ENCODE measurements at places on chromosomes 4 and X. TPM values are rescaled to one million over a fixed set of nuclear protein-coding genes. Genes with fewer than 3 reads are reported as not detected.
A peak's percentile ranks its signal among the peaks of the same experiment; 100 is the strongest.

Gene FOXP3
- not detected for polyA plus RNA-seq

Gene RCHY1
- polyA plus RNA-seq = 22.5 TPM

Gene XG
- not detected for polyA plus RNA-seq

Gene TRIM61
- 0.04 TPM for polyA plus RNA-seq

Gene EDNRA
- not detected for polyA plus RNA-seq

Gene AKAP14
- not detected for polyA plus RNA-seq

Gene BTK
- polyA plus RNA-seq = 92.9 TPM

Gene TMLHE
- polyA plus RNA-seq = 9.6 TPM

Gene RGN
- not detected for polyA plus RNA-seq

Gene ETDA
- polyA plus RNA-seq = not detected

Gene SUPT20HL2
- not detected for polyA plus RNA-seq

Gene ASB5
- not detected for polyA plus RNA-seq

Gene SPANXA2
- not detected for polyA plus RNA-seq

Gene BMPR1B
- not detected for polyA plus RNA-seq

- DNase-seq = no peak
Measured at GRCh38 chr4:159137176-159137575, 34.3 kb downstream of the RAPGEF2 start.

GRCh38 chrX:111270339-111270738, at the start of gene CAPN6:
TSS of gene CAPN6 (minus strand) at chrX:111270483. CDS start at chrX:111263936, 6,547 bp downstream.
- no peak for DNase-seq

DNA sequence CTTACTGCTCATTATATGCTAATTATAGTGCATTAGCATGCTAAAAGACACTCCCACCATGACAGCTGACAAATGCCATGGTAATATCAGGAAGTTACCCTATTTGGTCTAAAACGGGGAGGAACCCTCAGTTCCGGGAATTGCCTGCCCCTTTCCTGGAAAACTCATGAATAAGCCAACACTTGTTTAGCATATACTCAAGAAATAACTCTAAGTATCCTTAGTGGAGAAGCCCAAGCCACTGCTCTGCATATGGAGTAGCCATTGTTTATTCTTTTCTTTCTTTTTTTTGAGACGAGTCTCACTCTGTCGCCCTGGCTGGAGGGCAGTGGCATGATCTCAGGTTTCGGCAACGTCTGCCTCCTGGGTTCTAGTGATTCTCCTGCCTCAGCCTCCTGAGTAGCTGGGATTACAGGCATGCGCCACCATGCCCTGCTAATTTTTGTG, 15.5 kb downstream of the NUDT6 start:
- no peak for DNase-seq

GRCh38 chr4:156137679-156138473, 184.2 kb upstream of the CTSO start:
- no peak for DNase-seq

DNA sequence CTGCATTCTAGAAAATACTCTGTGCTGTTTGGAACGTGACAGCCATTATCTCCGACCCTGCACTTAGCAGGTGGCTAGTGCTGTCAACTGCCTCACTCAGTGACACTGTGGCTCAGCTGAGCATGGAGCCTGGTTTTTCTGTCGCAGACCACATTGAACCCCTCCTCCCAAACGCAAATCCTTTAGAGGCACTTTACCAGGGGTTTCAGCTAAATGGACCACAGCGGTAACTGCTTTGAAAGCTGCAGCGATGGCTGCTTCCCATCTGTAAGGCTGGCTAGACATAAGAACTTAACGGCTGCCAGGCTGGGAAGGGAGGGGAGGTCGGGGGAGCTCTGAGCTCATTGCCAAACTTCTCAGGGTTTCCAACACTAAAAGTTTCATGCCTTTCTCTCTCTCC, 8.1 kb downstream of the SLC34A2 start:
- no peak for DNase-seq

DNA sequence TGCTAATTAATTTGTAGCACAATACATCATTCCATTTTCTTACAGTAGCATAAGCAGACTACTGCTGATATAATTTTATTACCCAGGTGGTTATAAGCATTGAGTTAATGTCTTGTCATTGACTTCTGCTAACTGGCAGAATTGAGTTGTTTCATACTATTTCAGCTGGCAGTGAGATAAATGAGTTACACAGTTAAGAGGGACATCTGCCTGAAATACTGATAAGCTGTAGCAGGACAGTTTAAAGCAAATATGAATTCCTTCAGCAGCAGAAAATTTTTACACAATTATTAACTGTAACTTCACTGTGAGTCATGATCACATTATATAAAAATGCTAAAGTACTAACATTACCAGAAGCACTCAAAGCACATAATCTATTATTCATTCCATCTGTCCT, 326.8 kb downstream of the INPP4B start:
- no peak for DNase-seq

DNA sequence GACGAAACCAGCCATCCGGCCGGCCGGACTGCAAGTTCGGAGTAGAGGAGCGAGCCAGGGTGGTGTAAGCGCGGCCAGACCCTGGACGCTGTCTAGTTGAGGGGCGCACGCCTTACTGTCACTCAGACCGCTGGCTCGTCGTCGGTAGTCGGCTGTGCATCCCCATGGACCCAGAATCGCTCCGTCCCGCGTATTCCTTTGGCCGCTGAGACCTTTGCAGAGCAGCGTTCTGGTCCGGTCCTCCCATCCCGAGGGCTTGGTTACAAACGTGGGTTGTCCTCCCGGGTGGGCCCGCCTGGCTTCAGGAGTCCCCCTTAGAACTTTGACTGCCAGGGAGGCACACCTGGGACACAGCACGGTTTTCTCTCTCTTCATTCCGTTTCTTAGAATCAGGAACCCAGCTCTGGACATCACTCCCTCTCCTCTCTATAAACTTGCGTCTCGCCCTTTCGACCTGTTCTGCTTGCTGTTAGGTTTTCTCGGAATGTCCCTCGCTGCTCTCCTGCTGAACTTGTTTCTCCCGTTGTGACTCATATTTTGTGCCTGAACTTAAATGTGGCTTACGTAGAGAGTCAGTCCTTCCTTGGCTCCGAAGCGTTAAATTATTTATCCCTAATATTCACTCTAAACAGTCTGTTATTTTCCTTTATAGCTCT, 672 bp downstream of the PGM2 start:
- DNase-seq = peak; percentile 31

DNA sequence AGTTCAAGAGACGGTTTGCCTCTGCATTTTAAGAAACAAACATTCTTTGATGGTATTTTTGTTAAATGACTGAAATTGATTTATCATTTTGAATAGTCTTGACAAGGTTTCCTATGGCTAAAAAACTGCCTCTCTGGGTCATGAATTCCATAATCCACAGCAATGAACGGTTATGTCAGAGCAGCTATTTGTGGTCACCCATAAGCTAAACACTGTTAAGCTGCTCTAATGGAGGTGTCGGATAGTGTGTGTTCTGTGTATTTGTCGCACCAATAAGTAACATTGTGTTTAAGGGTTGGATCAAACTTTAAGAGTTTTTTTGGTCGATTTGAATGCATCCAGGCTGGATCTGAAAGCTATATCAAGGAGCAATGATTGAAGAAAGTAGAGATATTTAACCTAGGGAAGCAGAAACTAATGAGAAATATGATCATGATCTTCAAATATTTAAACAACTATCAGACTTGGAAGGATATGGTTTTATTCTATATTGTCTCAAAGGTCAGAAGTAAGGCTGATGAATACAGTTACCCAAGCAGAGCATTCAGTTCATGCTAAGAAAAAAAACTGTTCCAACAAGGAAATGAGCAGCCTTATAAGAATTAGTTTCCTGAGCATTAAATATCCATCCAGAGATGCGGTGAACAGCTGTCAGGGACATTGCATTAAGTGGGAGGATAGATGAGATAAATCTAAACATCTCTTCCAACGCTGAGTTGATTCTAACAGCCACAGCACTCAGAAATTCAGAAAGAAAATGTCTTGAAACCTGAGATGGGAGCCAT, 232.3 kb upstream of the RPS6KA3 start:
- no peak for DNase-seq

GRCh38 chrX:118761939-118762707, 34.7 kb downstream of the IL13RA1 start:
- no peak for DNase-seq

DNA sequence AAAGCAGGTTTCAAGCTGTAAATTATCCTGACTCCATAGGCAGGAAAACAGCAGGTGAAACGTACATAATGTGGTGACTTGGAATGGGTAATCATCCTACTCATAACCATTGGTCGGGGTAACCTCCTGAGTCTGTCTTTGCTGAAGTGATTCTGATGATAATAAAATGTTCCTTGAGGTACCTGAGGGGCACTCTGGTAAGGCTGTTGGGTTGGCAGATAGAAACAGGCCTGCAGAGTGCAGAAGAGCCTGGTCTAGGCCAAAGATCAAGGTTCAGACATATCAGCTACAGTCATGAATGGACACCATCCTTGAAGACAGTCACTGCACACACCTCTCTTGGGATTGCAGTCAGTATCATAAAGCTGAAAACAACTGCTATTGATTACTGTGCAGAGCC, 174.7 kb upstream of the RPL34 start:
- DNase-seq = no peak

DNA sequence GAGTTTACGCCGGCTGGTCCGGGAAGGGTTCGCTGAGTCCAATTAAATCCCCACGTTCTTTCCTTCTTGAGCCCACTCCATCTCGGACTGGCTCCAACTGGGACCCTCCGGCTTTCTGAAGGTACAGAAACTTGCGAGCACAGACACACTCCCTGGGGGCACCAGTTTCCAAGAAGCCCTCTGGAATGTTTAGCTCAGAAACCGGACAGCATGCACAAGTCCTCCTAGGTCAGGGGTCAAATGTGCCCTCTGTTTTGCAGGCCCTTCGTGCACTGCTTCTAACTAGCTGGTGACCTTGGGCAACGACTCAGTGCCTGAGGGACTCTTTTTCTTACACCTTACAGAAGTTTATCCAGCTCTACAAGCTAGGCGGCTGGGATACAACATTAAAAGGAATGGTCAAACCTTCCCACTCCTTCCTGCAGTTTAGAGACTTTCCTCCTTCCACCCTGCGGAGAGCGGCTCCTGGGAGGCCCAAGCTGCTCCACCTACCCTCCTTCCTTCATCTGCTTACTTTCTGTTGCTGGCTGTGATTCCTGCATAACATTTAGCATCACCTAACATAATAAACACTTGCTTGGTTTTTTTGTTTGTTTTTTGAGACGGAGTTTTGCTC, 275.5 kb downstream of the BCOR start:
- DNase-seq = no peak

DNA sequence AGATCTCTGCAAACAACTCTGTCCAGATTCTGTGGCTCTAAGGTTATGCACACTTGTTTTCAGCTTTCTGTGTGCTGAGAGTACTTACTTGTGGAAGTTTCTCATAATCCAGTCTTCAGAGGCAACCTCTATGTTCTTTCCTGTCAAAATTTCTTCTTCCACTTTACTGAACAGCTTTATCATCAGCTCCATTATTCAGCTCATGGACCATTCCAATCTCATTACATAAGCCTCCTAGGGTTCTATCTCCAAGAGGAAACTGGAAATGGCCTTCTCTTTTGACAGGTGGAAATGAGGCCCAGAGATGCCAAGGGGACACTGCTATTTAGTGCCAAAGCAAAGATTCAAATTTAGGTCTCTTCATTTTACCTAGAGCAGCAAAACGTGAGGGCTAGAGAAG, 61.3 kb downstream of the CHRDL1 start:
- DNase-seq = no peak

DNA sequence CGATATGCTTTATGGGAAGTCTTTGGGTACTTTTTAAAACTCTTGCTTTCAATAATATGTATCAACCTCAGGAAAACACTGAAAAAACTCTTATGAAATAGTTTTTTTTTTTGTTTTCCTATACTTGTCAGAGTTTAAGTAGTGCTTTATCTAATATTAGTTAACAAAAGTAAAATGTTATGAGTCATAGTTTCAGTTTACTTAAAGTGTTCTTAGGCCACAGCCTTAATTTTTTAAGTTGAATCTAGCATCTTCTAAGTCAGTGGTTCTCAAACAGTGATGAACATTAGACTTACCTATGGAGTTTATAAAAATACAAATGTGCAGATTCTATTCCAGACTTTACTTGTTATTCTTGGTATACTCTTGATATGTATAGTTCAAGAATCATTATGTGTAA, 26.3 kb upstream of the ADGRL3 start:
- no peak for DNase-seq

GRCh38 chr4:73193659-73194058, 64.9 kb downstream of the ANKRD17 start:
- no peak for DNase-seq

DNA sequence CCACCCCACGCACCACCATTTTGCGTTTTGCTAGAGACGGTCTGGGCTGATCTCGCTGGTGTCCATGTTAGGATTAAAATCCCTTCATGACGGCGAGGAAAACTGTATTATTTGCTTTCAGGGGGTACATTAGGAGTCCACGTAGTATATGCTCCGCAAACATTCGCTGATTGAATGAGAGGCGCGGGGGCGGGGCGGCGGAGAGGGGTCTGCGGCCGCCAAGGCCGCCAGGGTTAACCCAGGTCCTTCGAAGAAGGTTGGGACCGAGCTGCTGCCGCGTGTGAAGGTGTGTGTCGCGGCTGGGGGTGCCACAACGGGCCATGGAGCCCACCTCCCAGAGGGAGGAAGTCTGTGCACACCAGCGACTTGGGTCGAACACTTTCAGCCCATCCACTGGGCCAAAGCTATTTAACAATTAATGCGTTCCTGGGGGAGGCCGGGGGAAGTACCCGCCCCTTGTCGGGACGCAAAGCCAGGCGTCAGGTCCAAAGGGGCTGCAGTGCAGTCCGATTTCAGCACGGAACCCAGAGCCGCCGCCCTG, 6.4 kb upstream of the PITX2 start:
- DNase-seq = no peak

GRCh38 chr4:104983615-104984179, 163.0 kb upstream of the TET2 start:
- no peak for DNase-seq

DNA sequence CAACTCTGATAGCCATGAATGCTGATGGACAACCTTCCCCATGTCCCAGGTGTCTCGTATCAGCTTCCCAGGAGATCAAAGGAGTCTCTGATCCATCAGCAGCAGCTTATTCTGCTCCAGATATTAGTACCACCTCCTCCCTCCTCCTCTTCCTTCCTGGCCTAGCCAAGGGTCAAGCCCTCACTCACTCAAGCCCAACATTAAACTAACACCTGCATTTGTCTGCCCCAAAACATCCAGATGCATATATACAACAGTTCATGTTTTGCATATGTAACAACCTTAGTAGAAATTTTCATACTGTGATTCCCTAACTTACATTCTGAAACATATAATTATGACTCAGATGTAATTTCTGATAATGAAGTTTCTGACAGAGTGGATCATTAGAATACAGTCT, 29.9 kb downstream of the BCLAF3 start:
- no peak for DNase-seq

DNA sequence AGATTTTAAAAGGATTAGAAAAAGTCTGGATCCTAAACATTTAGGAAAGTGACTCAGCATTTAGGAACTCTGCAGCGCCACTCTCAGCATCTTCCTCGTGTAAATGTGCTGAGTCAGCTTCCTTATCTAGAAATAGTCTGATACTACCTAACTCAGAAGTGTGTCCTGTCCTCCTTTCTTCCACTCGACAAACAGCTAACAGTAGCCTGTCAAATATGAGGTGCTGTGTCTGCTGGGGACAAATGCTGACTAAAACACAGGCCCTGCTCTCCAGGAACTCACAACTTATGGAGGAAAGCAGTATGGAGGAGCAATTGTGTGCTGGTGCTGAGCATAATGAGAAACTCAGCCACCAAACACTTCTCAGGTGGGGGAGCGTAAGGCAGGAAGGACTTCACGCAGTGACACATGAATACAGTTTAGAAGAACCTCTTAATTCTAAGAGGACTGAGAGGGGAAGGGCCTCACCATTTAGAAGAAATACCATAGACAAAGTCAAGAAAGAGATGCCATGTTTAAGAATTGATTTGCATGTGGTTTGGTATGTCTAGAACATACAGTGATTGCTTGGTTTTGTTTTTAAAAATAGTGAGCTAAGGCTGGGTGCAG, 125.3 kb downstream of the SOWAHB start:
- no peak for DNase-seq
